Natural killer cell (primary cell): ENCODE measurements at places on chromosomes 1 and 21. TPM values are rescaled to one million over a fixed set of nuclear protein-coding genes. Genes with fewer than 3 reads are reported as not detected.

Gene HES2
- total RNA-seq = not detected

Gene CAMTA1
- 44.9 TPM for total RNA-seq

Gene SLAMF9
- not detected for total RNA-seq

Gene DMRTA2
- total RNA-seq = not detected

Gene LRRC7
- not detected for total RNA-seq

Gene NBPF8
- 31.6 TPM for total RNA-seq

Gene TNFRSF14
- total RNA-seq = 266 TPM

- DNase-seq = no peak
These were observed 1.8 kb downstream of the ELAPOR1 start for GRCh38 chr1:109115685-109116084.

DNA sequence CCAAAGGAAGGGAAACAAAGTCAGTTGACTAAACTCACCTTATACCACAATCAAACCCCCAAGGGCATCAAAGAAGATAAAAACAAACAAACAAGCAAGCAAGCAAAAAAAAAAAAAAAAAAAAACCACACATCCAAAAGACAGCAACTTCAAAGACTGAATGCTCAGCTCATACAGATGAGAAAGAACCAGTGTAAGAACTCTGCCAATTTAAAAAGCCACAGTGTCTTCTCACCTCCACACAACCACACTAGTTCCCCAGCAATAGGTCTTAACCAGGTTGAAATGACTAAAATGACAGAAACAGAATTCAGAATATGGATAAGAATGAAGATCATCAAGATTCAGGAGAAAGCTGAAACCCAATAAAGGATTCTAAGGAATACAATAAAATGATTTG is 193.4 kb downstream of the FAF1 start:
- no peak for DNase-seq

- no peak for DNase-seq
These were observed 28.2 kb upstream of the CTSK start for GRCh38 chr1:150836129-150836773.

GRCh38 chr1:6373961-6374720 is 19.4 kb downstream of the ACOT7 start:
- DNase-seq = no peak

DNA sequence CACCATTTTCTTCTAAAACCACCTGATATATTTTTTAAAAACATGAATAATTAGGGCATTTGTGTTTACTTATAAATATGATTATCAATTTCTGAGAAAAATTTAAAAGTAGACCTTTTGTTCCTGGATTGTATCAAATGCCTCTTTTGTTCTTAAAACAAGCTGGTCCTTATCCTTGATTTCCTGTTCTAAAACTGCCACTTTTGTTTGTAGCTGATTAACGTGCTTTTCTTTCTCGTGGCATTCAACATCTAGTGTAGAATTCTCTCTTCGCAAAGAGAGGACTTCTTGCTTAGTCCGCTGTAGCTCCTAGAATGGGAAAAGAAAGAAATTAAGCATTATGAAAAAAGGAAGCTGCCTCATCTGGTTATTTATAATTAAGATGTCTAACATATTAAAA is 25.0 kb downstream of the SASS6 start:
- no peak for DNase-seq

- DNase-seq = no peak
These were observed 8.1 kb downstream of the C1orf116 start for GRCh38 chr1:207024202-207025145.

DNA sequence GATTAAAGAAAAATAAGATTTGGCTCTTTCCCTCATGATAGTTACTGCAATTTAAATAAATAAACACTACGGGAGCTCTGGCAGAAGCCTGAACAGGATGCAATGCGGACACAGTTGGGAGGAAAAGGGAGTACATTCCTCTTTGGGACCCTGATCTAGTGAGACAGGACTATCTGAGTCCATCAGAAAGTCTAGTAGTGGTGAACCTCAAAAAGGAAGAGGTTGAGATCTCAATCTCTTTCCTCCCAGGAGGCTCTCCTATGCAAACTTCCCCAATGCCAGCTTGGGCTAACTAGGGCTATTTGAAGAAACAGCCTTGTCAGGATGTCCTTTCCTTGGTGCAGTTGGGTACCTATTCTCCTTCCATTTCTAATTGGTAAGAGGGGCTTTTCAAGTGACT is 4.9 kb upstream of the ABCD3 start:
- DNase-seq = no peak

- peak; percentile 64 for DNase-seq
These were observed 553 bp downstream of the TTF2 start for GRCh38 chr1:117060441-117061317.

DNA sequence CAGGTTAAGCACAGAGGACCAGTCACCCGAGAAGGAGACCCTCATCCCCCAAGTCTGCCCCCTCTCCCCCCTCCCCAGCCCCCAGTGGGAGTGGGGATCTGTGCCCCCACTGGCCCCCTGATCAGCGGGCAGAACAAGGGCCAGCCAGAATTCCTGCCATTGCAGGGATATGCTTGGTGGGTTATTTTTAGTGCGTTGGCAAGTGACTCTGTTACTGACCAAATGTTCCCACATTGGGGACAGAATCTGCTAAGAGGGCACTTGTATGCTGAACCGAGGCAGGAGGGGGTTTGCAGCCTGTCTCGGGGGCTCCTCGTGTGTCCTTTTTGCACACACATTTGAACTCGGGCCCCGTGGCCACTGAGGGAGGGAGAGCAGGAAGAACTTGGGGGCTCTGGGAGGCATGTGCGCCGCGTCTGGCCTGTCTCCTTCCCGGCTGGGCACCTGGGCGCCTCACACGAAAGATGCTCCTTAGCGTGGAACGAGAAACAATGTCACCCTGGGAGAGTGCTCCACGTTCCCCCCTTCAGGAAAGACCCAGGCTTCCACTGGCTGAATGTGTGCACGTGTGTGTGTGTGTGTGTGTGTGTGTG is 66.4 kb upstream of the CASZ1 start:
- DNase-seq = no peak

- DNase-seq = no peak
These were observed 8.2 kb downstream of the PTPRC start for GRCh38 chr1:198647055-198647454.

GRCh38 chr1:74857676-74858075 is 124.7 kb downstream of the TYW3 start:
- no peak for DNase-seq

DNA sequence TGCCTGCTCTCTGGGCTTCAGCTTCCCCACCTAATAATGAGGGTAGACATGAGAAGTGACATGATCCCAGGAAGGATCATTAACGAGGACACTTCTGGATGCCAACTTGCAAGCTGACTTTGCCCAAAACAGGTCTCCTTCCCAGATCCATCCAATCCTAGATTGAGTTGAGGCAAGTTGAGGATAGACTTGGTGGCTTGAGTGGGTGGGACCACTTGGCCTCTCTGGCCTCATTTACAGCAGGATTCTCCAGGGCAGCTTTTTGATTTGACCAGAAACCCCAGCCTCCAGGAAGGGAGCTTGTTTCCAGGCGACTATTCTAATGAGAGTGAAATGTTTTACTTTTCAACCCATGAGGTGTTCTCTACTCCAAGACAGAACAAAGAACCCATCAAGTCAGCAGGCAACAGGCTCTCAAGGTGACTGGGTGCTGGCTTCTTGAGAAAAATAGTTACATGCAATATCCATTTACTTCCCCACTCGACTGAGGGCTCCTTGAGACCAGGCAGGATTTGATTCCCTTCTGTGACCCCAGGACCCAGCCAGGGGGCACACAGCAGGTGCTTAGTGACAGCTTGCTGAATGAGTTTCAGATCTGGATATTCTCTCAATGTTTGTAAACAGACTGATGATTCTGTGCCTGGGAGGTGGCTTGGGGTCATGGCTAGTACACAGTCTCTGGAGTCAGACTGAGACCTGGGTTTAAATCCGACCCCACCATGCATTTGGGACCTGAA is 128.2 kb downstream of the DMRTB1 start:
- no peak for DNase-seq

DNA sequence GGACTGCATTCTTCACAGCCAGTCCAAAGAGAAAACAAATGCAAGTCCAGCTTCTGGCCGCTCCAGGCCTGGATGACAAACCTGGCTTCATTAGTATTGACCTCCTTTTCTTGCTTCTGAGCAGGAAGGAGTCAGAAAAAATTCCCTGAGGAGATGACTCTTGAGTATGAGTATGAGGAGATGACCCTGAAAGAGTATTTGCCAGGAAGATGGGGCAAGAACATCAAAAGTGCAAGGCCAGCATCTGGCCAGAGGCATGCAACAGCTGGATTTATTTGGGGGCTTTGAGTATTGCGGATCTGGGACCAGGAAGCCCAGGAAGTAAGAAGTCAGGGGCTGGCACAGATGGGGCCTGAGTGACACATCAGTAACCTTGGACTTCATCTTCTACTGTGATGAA is 113.9 kb downstream of the GLIS1 start:
- DNase-seq = no peak

DNA sequence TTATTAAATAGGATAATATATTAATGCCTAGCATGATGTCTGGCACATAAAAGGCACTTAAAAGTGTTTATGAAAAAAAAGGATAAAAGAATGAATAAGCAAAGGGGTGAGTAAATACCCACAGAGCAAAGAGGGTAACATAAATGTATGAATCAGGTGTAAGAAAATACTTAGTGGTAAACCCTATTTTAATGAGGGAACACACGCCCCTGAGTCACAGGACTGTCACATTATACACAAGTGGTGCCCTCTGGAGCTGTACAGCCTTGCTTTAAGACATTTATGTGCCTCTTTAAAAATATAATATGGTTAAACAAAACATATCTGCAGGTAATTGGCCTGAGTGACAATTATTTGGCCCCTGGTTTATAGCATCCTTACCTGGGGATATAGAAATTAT is 78.1 kb upstream of the PTBP2 start:
- DNase-seq = no peak

- no peak for DNase-seq
These were observed 19.7 kb downstream of the ARHGEF11 start for GRCh38 chr1:157025856-157026255.
